ENCODE measurements at places on chromosomes 7 and 10.
A peak's percentile ranks its signal among the peaks of the same experiment; 100 is the strongest.

GRCh38 chr10:50972591-50972990 lies 87.2 kb upstream of the A1CF start:
- no peak for DNase-seq

DNA sequence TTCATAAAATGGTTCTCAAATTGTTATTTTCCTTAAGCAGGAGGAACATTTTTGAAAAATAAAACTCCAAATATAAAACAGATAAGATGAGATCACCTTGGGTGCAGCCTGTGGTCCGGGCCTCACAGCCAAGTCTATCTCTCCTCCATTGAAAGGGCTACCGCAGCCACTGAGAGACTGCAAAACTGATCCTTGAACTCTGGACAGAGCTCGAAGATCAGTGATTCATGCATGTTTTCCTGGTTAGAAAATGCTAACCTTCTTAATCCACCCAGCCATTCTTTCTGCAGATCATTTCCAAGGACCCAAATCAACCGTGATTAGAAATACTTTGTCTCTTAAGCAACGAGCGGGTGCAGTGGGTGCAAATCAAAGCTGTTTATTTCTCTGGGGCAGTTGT lies 378.8 kb downstream of the PLXDC2 start:
- no peak for DNase-seq

DNA sequence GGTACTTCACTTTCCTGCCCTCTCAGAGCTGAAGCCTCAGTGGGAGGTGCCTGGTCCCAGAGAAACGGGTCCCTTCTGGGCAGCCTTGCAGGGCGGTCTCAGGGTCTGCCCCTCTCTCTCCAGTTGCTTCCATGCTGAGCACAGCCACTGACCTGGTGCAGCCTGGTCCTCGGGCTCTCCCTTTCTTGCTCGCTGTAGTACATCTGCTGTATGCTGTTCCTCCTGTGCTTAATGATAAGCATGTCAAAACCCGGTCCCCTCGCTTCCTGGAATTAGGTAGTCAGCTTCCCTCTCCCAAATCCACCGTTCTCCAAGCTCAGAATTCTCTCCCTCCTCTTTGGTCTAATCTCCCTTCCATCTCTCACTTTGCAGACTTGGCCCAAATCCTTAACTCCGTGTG lies 11.0 kb upstream of the HPS1 start:
- DNase-seq = no peak

GRCh38 chr10:103580011-103580410 lies 86.5 kb downstream of the NEURL1 start:
- no peak for DNase-seq

DNA sequence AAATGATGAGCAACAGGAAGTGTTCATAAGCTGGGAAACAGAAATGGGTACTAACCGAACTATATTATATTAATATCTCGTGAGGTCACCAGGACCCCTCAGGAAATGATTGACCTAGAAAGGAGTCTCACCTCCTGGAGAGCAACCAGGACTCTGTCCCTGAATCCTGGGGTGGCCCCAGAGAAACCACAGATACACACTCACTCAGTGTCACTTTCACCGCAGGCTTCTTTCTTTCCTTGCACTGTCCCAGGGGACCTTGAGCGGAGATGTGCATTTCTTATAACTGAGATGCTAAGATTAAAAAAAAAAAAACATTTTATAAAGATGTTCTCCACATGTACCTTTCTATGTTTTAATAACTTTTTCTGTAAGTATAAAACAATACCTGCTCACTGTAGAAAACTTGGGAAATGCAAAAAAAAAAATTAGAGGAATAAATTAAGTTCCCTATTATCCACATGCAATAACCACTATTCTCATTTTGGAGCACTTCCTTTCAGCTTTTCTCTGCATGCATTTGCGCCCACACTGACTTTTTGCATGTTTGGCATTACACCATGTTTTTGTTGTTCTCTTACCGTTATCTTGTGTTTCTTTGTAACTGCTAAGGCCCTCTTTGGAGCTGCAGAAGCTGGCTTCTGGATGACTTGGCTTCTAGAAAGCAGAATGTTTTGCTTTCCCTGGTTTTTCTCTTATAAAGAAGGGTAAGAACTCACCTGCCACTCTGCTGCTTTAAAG lies 15.0 kb downstream of the NOD1 start:
- no peak for DNase-seq

- DNase-seq = no peak
These were observed 976.0 kb downstream of the DNAJB9 start for GRCh38 chr7:109545686-109546085.

DNA sequence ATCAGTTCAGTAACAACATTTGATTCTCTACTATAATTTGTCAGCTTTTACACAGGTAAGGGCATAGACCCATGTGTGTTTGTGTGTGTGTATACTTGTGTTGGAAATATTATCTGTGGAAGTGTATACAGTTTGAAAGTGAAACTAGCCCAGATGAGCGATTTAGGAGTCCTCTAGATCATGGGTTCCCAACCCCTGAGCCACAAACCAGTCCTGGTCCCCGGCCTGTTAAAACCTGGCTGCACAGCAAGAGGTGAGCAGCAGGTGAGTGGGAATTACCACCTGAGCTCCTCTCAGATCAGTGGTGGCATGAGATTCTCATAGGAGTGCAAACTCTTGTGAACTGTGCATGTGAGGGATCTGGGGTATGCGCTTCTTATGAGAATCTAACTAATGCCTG lies 1221.5 kb upstream of the SORCS1 start:
- no peak for DNase-seq

DNA sequence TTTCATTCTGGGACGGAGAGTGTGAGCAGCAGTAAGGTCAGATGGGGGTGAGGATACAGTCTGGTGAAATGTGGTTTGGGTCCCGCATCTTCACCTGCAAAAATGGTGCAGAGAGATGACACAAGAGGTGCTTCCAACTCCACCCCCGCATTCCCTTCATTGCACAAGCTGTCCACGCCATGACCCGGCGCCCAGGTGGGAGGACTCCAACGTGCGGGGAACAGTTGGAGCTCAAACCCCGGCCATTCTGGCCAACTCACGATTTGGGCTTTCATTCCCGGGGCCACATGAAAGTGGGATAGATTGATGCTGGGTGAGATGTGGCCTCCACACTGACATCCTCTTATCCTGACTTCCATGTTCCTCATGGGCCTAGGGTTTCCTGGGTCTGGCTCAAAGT lies 34.6 kb upstream of the ZNF273 start:
- no peak for DNase-seq

DNA sequence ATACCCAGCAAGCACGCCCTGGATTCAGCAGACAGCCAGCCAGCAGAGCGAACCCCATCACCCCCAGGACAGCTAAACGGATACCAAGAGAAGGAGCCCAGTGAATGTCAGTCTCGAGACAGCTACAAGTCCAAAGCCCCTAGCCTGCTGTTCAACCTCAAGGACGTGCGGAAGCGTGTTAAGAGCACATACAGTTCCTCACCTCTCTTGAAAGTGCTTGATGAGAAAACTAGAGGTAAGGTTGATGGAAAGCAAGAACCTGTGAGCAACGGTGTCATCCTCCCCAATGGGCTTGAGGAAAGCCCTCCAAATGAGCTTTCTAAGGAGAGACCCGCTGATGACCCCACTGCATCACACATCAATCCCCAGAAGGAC lies 24.9 kb downstream of the C10orf71 start:
- no peak for DNase-seq

GRCh38 chr10:56318816-56319215 lies 42.2 kb downstream of the ZWINT start:
- DNase-seq = no peak

GRCh38 chr10:87818505-87819288 lies 671 bp upstream of the ATAD1 start:
- no peak for DNase-seq

- no peak for DNase-seq
These were observed 3.1 kb downstream of the FZD1 start for GRCh38 chr7:91267171-91267955.

- DNase-seq = no peak
These were observed 1212.4 kb downstream of the SORCS1 start for GRCh38 chr10:105952153-105952552.

- DNase-seq = no peak
These were observed 150.5 kb downstream of the FZD1 start for GRCh38 chr7:91414734-91415133.

GRCh38 chr10:94123258-94123995 lies 129.7 kb downstream of the PLCE1 start:
- DNase-seq = peak; percentile 14

DNA sequence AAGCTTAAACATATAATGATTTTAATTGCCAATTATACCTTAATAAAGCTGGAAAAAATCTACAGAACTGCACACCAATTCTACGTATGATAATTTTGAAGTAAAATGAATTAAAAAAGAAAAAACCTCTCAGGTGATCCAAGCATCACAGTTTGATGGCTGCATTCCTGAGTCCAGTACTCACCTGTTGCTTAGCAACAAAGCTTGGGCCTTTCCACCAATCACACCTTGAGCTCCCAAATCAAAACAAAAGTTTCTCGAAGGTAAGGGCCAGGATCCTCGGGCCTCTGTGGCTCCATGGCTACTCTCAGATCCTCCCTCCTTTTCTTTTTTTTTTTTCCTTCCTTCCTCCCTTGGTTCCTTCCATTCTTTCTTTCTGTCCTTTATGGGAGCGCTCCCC lies 137.2 kb upstream of the PCBD1 start:
- DNase-seq = no peak

GRCh38 chr7:121433775-121434174 lies 37.7 kb upstream of the FAM3C start:
- DNase-seq = no peak

DNA sequence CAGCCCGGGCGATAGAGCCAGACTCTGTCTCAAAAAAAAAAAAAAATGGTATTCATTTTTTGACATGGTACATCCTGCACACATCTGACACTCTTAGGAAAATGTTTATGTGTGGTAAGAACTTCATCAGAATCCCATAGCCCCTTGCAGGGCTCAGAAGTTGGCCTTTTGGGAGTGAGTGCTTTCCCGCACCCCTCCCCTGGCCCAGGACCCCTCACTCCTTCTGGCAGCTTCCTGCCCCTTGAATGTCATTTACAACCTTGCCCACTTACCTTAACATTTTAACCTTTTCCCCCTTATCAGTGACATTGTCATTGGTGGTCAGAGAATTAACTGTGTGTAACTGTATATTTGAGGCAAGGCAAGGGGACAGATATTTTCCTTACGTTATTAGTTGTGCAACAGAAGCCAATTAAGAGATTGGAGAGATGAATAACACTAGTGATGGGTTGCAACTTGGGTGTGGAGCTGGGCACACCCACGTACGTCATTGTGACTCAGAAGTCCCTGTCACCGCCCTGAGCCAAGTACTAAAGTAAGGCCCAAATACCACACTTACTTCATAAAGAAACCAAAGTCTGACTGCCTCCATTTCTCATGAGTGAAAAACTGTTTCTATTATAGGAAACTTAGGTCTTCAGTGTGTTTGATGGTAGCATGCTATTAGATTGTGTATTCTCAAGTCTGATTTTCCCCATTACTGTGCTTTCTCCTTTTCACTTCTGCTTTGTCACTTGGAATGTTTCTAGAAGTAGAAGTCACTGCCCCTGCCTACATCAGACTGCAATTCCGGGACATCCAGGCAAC lies 31.6 kb downstream of the OGDH start:
- no peak for DNase-seq

DNA sequence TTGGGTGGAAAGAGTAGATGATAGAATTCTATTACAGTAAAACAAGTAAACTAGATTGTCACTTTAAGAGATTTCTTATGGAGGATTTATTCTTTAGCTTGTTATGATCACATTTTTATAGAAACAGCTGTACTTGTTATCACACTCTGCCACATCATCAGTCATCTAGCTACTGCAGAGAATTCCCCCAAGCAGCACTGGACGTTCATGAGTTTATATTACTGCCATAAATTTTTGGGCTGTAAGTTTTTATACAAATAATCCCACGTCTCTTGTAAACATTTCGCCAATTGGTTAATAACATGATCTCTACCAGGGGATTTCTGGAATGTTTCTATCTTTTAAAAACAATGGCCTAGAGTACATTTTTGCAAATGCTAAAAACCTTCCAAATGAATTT lies 238.8 kb downstream of the POLR1F start:
- no peak for DNase-seq

DNA sequence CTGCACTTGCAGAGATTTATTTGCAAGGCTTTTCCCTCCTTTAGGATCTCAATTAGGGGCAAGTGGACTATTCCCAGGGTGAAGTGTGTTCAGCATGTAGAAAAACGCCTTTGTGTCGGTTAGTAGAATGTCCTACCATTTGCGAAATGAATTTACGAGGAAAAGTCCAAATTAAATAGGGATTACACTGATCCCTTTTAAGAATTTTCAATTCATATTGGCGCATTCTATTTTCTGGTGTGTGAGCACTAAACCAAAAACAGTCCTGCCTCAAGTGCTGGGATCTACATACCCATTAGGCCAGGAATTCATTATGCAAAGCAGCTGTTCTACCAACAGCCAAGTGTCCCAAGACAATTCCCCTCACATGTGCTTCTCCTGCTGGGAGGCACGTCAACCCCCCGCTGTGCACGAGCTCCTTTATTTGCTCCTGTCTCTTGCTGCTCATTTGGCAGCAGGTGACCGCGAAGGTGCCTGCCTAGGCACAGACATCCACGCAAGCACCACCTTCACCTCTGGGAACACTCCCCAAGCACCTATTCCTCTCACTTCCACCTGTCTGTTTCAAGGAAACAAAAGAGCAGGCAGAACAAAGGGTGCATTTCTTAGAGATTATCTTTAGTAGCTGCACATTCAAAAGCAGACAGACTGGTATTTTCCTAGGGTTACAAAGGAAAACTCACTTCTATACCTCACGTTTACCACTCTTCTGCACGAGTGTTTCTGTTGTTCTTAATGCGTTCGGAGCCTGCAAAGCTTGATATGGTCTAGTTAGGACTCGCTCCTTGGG lies 134.6 kb upstream of the FGFR2 start:
- no peak for DNase-seq

DNA sequence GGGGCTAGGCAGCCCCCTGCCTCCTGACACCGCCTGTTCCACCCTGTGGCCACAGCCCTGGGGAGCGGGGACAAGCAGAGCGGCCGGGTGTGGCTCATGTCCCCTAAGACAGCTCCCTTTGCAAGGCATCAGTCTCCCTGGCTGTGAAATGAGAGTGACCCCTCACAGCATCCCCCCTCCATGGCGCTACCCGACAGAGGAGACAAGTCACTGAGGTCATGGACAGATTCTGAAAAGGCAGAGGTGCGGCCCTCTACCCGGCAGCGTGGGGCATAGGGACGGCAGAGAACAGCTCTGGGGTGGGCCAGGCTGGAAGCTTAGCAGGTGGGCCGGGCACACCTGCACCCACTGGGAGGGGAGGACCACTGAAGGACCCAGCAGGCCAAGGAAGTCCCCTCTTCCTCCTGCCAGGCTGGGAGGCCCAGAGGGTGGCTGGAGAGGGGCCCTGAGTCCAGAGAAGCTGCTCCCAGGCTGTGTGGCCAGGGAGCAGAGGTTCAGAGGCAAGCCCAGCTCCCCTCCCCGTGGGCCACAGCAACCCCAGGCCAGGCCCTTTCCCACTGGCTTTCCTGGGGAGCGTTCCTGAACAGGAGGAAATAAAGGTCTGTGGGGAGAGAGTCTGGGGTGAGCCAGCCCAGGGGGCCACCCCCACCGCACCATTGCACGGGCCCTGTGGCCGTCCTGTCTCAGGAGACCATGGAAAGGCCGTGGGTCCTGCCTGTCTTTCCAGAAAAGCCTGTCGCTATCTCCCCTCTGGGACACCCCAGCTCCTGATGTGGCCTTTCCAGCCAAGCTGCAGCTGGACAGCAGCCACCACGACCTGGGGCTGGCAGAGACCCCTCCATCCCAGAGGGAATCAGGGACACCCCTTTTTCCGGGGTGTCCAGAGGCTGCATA lies 1.7 kb downstream of the ADAP1 start:
- DNase-seq = no peak

- DNase-seq = no peak
These were observed 1.3 kb downstream of the KAZALD1 start for GRCh38 chr10:101063050-101063525.

GRCh38 chr10:77614778-77615625 lies 22.6 kb downstream of the KCNMA1 start:
- no peak for DNase-seq
